Hematopoietic multipotent progenitor cell treated with erythropoietin and hydrocortisone succinate and interleukin-3 and kit ligand, for 4 days (in vitro differentiated cells): ENCODE measurements at places on chromosomes 11 and 22.

GRCh38 chr11:72405009-72405408 lies 29.3 kb downstream of the CLPB start:
- DNase-seq: peak; percentile 38

- no peak for DNase-seq
These were observed 407.3 kb upstream of the CCDC90B start for GRCh38 chr11:83693306-83693992.

- DNase-seq: no peak
These were observed 113.0 kb upstream of the FGF3 start for GRCh38 chr11:69931994-69932910.

GRCh38 chr22:35348026-35348590 lies 32.8 kb upstream of the HMOX1 start:
- DNase-seq: no peak

DNA sequence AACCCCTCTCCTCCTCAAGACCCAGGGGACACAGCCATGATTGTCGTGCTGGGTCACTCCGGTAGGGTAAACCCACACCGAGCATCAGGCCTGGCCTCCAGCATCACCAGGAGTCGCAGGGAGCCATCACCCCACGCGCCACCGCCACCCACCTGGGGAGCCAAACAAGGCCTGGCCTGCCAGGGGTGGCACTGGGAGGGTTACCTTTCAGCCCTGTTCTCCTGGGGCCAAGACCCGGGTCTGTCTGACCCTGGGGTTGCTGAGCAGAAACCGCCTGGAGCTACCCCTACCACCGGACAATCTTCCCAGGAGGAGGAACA lies 39.3 kb upstream of the NNMT start:
- no peak for DNase-seq

DNA sequence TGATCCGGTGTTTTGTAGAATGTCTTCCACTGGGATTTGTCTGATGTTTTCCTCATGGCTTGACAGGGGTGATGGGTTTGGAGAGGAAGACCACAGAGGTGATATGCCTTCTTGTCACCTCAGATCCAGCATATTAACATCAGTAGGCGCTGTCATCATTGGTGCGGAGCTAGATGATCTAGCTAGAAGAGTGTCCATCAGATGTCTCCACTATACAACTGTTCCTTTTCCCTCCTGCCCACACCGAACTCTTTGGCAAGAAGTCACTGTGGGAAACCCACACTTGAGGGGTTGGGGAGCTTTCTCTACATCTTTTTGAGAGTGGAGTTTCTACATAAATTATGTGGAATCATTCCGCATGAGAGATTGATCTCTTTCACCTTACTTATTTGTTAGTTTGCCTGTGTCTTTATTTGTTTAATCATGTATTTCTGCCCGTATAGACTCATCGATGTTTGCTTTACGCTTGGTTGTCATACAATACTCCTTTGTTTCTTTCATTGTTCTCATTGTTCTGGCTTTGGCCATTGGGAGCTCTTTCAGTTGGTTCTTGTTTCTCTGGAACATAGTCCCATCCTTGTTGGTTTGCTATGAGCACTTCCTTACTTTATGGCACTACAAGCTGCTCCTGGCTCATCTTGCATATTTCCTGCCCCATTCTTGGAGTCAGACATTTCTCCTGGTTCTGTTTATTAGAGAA lies 1420.3 kb downstream of the BRD1 start:
- no peak for DNase-seq
